ENCODE measurements at places on chromosomes 2 and 18.
A peak's percentile ranks its signal among the peaks of the same experiment; 100 is the strongest.

- H3K27ac ChIP-seq: no peak overlapping the region
- H3K27me3 ChIP-seq: no peaks in the 10 kb centered on the region
- DNase-seq: no peak
- H3K4me1 ChIP-seq: no peaks in the 10 kb centered on the region
Observed at GRCh38 chr2:129667577-129667976, 311.9 kb upstream of the RAB6C start.

- no peak for DNase-seq
- H3K4me3 ChIP-seq: no peak overlapping the region
- H3K27me3 ChIP-seq: no peaks in the 10 kb centered on the region
- 0 out of 2 replicates have a peak, but pooled peaks cover 3% of the 10 kb centered on the region for H3K4me1 ChIP-seq
Observed at GRCh38 chr2:40259900-40260299, 192.0 kb downstream of the SLC8A1 start.

GRCh38 chr2:238816291-238816690 lies 31.6 kb upstream of the TWIST2 start:
- no peak overlapping the region for H3K4me3 ChIP-seq
- no peaks in the 10 kb centered on the region for H3K36me3 ChIP-seq
- no peak overlapping the region for H3K27ac ChIP-seq
- no peaks in the 10 kb centered on the region for H3K27me3 ChIP-seq

GRCh38 chr2:168583064-168583709 lies 127.1 kb downstream of the CERS6 start:
- H3K36me3 ChIP-seq: no peaks in the 10 kb centered on the region
- peaks cover 14% of the 10 kb centered on the region for H3K4me1 ChIP-seq
- peak overlapping the region; percentile 6 for H3K27ac ChIP-seq
- peak; percentile 53 for DNase-seq

- no peaks in the 10 kb centered on the region for H3K36me3 ChIP-seq
- H3K4me1 ChIP-seq: no peaks in the 10 kb centered on the region
- no peaks in the 10 kb centered on the region for H3K27me3 ChIP-seq
- DNase-seq: no peak
Observed at GRCh38 chr2:31296641-31297287, 62.8 kb downstream of the EHD3 start.

DNA sequence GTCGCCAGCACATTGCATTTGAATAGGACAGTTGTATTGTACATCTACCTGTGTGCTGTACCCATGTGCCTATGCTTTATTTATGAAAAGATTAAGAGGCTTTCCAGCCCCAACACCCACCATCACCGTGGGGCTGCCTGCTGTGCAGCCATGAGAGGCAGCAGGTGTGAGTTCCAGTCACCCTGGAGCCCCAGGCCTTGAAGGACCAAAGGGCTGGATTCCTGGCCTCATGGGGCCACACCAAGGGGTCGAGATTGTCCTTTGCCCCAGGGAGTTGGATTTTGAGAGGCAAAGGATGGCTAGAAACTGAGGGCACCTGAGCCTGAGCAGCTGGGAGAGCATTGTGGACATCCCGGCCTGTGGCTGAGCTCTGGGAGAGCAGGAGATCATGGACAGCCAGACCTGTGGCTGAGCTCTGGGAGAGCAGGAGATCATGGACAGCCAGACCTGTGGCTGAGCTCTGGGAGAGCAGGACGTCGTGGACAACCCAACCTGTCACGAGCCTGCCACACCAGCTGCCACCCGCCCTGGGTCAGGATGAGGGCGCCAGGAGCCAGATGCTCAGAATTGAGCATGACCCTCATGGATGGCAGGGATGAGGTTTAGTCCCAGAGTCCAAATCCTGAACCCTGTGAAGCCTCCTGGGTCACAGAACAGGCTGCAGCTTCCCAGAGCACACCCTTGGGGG lies 182.5 kb upstream of the RAB6C start:
- no peak overlapping the region for H3K27ac ChIP-seq
- H3K27me3 ChIP-seq: no peaks in the 10 kb centered on the region
- no peak overlapping the region for H3K4me3 ChIP-seq
- no peak for DNase-seq
- H3K36me3 ChIP-seq: no peaks in the 10 kb centered on the region

- H3K36me3 ChIP-seq: no peaks in the 10 kb centered on the region
- no peak for DNase-seq
- H3K4me3 ChIP-seq: no peak overlapping the region
- H3K4me1 ChIP-seq: no peaks in the 10 kb centered on the region
- H3K27ac ChIP-seq: no peak overlapping the region
Observed at GRCh38 chr18:6997808-6998207, 119.8 kb downstream of the LAMA1 start.

GRCh38 chr2:206260188-206261012 lies 14.1 kb upstream of the ZDBF2 start:
- peak overlapping the region; percentile 55 for H3K4me3 ChIP-seq
- H3K4me1 ChIP-seq: no peaks in the 10 kb centered on the region
- peak; percentile 84 for DNase-seq
- no peaks in the 10 kb centered on the region for H3K27me3 ChIP-seq
- H3K27ac ChIP-seq: no peak overlapping the region

DNA sequence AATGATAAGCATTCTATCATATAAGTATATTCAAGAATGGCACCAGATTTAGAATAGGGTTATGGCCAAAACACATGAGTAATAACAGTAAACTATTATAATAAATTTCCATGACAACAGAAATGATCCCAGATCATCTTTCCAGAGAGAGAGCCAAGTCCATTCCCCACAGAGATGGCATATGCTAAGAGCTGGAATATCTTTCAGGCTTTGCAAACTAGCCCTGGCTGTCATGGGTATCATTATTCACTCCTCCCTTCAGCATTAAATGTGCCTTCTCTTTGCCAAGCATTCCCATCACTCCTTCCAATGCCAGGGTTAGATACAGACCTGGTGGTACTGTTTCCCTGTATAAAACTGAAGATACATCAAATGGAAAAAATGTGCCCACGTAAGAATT lies 10.9 kb downstream of the FEZ2 start:
- H3K27ac ChIP-seq: no peak overlapping the region
- H3K4me3 ChIP-seq: no peak overlapping the region
- no peaks in the 10 kb centered on the region for H3K4me1 ChIP-seq
- no peak for DNase-seq

- peaks cover 14% of the 10 kb centered on the region for H3K4me1 ChIP-seq
- H3K27me3 ChIP-seq: no peaks in the 10 kb centered on the region
- H3K4me3 ChIP-seq: peak overlapping the region; percentile 89
- H3K36me3 ChIP-seq: no peaks in the 10 kb centered on the region
Observed at GRCh38 chr18:49814147-49814499, 790 bp upstream of the ACAA2 start.

- DNase-seq: no peak
- H3K27me3 ChIP-seq: no peaks in the 10 kb centered on the region
- H3K36me3 ChIP-seq: no peaks in the 10 kb centered on the region
- H3K27ac ChIP-seq: no peak overlapping the region
- H3K4me3 ChIP-seq: no peak overlapping the region
Observed at GRCh38 chr2:65231892-65232477, 4.4 kb downstream of the ACTR2 start.

- H3K36me3 ChIP-seq: no peaks in the 10 kb centered on the region
- H3K27ac ChIP-seq: no peak overlapping the region
- DNase-seq: no peak
- H3K4me3 ChIP-seq: no peak overlapping the region
- no peaks in the 10 kb centered on the region for H3K27me3 ChIP-seq
Observed at GRCh38 chr2:111689174-111689573, 194.8 kb downstream of the ANAPC1 start.

- H3K4me1 ChIP-seq: peaks cover 11% of the 10 kb centered on the region
- H3K27ac ChIP-seq: peak overlapping the region; percentile 58
- peak; percentile 82 for DNase-seq
Observed at GRCh38 chr2:26412091-26412673, 10.5 kb downstream of the DRC1 start.

- no peaks in the 10 kb centered on the region for H3K27me3 ChIP-seq
- no peak overlapping the region for H3K27ac ChIP-seq
- H3K36me3 ChIP-seq: no peaks in the 10 kb centered on the region
- no peak for DNase-seq
- H3K4me3 ChIP-seq: no peak overlapping the region
Observed at GRCh38 chr2:66550826-66551225, 115.9 kb downstream of the MEIS1 start.

DNA sequence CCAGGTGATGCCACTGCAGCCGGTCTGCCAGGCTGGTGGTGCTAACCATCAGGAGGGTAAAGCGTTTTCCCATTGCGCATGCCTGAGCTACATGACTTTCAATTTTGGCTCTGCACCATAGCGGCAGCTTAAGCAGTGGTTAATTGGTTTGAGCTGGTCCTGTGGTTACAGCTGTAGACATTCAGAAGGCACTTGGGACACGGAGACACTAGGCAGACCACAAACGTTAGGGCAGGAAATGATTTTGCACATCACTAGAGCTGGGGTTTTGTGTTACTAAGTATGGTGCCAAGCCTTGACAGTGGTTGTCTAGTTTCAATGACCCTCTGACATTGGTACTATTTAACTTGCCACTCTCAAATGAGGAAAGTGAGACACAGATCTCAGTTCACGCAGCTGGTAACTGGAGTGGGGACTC lies 28.9 kb upstream of the CNOT11 start:
- H3K4me3 ChIP-seq: 0 out of 2 replicates have a peak overlapping the region, but pooled peaks have one; percentile 21
- no peaks in the 10 kb centered on the region for H3K36me3 ChIP-seq
- peaks cover 13% of the 10 kb centered on the region for H3K4me1 ChIP-seq
- H3K27ac ChIP-seq: peak overlapping the region; percentile 68
- no peaks in the 10 kb centered on the region for H3K27me3 ChIP-seq

DNA sequence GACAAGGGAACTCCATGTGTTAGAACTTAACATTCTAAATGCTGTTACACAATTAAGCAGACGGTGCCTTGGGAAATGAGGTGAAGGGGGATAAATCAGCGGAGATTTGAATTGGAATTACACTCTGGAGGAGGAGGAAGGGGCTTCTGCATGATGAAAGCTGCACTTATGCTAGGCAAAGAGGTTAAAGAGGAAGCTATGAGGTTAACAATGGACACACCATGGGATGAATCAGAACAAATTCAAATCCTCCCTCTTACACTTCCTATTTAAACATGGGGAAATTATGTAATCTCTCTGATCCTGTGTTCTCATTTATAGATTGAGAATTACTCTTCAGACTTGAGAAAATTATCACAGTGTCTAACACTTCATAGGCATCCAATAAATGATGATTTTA lies 121.5 kb upstream of the SIX2 start:
- H3K36me3 ChIP-seq: no peaks in the 10 kb centered on the region
- H3K4me1 ChIP-seq: no peaks in the 10 kb centered on the region
- H3K27ac ChIP-seq: no peak overlapping the region
- DNase-seq: no peak

- no peak overlapping the region for H3K4me3 ChIP-seq
- H3K27ac ChIP-seq: no peak overlapping the region
- H3K36me3 ChIP-seq: no peaks in the 10 kb centered on the region
- 0 out of 2 replicates have a peak, but pooled peaks cover 5% of the 10 kb centered on the region for H3K4me1 ChIP-seq
- H3K27me3 ChIP-seq: no peaks in the 10 kb centered on the region
Observed at GRCh38 chr2:237746302-237747080, 52.1 kb upstream of the RBM44 start.

- H3K36me3 ChIP-seq: no peaks in the 10 kb centered on the region
- no peak overlapping the region for H3K4me3 ChIP-seq
- no peaks in the 10 kb centered on the region for H3K4me1 ChIP-seq
- H3K27me3 ChIP-seq: no peaks in the 10 kb centered on the region
- no peak for DNase-seq
- no peak overlapping the region for H3K27ac ChIP-seq
Observed at GRCh38 chr2:45178359-45178758, 169.1 kb upstream of the SIX2 start.

GRCh38 chr2:179348906-179349305 lies 84.3 kb upstream of the SESTD1 start:
- peaks cover 17% of the 10 kb centered on the region for H3K4me1 ChIP-seq
- H3K36me3 ChIP-seq: no peaks in the 10 kb centered on the region
- H3K27ac ChIP-seq: no peak overlapping the region
- H3K27me3 ChIP-seq: no peaks in the 10 kb centered on the region

GRCh38 chr2:109243526-109244303 lies 114.7 kb downstream of the SH3RF3 start:
- H3K36me3 ChIP-seq: no peaks in the 10 kb centered on the region
- H3K4me1 ChIP-seq: peaks cover 29% of the 10 kb centered on the region
- no peak overlapping the region for H3K4me3 ChIP-seq
- DNase-seq: no peak
- H3K27ac ChIP-seq: no peak overlapping the region

- no peaks in the 10 kb centered on the region for H3K4me1 ChIP-seq
- no peaks in the 10 kb centered on the region for H3K27me3 ChIP-seq
- H3K36me3 ChIP-seq: no peaks in the 10 kb centered on the region
Observed at GRCh38 chr2:63882395-63883105, 40.9 kb downstream of the UGP2 start.

- H3K36me3 ChIP-seq: no peaks in the 10 kb centered on the region
- no peaks in the 10 kb centered on the region for H3K4me1 ChIP-seq
- H3K27me3 ChIP-seq: no peaks in the 10 kb centered on the region
- DNase-seq: no peak
- no peak overlapping the region for H3K4me3 ChIP-seq
Observed at GRCh38 chr2:150606380-150607060, 119.1 kb upstream of the RND3 start.

- H3K27me3 ChIP-seq: no peaks in the 10 kb centered on the region
- no peak overlapping the region for H3K27ac ChIP-seq
- no peak for DNase-seq
- no peaks in the 10 kb centered on the region for H3K4me1 ChIP-seq
Observed at GRCh38 chr2:98034745-98035144, 39.0 kb upstream of the TMEM131 start.

DNA sequence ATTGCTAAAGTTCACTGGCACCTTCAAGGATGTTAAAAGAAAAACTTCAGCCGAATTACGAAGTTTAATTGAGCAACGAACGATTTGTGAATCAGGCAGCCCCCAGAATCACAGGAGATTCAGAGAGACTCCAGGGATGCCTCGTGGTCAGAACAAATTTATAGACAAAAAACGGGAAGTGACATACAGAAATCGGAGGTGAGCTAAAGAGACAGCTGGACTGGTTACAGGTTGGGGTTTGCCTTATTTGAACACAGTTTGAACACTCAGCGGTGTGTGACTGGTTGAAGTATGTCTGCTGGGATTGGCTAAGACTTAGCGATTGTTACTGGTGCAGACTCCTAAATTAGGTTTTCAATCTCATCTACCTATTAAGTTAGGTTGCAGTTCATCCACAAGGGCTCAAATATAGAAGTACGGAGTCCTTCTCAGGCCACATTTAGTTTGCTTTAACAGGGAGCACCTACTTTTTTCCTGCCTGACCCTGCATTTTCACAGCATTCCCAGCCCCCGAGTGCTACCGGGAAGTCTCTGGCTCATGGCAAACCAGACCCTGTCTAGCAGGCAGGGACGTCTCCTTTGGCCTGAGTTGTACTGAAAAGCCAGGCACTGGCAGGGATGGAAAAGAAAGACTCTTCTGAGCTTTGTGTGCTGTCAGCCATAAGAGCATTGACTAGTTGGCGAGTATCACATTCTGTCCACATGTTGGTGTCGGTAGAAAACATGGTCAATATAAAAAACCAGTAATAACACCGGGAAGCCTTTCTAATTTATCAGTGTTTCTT lies 41.1 kb downstream of the CDCA7 start:
- no peak overlapping the region for H3K4me3 ChIP-seq
- H3K27ac ChIP-seq: no peak overlapping the region
- no peaks in the 10 kb centered on the region for H3K4me1 ChIP-seq
- H3K27me3 ChIP-seq: 0 out of 2 replicates have a peak, but pooled peaks cover 3% of the 10 kb centered on the region
- no peaks in the 10 kb centered on the region for H3K36me3 ChIP-seq

- no peaks in the 10 kb centered on the region for H3K36me3 ChIP-seq
- peak overlapping the region; percentile 69 for H3K4me3 ChIP-seq
- H3K27ac ChIP-seq: no peak overlapping the region
- no peaks in the 10 kb centered on the region for H3K27me3 ChIP-seq
- peaks cover 7% of the 10 kb centered on the region for H3K4me1 ChIP-seq
Observed at GRCh38 chr2:98730053-98730706, 752 bp downstream of the MGAT4A start.

GRCh38 chr2:222311319-222311977 lies 12.7 kb upstream of the PAX3 start:
- H3K4me1 ChIP-seq: 0 out of 2 replicates have a peak, but pooled peaks cover 3% of the 10 kb centered on the region
- DNase-seq: no peak
- H3K27ac ChIP-seq: no peak overlapping the region

GRCh38 chr2:217735034-217735433 lies 267.8 kb downstream of the TNS1 start:
- H3K27ac ChIP-seq: no peak overlapping the region
- no peaks in the 10 kb centered on the region for H3K27me3 ChIP-seq
- no peaks in the 10 kb centered on the region for H3K36me3 ChIP-seq
